Osteocyte (in vitro differentiated cells): ENCODE measurements at places on chromosomes 13 and 19. TPM values are rescaled to one million over a fixed set of nuclear protein-coding genes. Genes with fewer than 3 reads are reported as not detected.

DNA sequence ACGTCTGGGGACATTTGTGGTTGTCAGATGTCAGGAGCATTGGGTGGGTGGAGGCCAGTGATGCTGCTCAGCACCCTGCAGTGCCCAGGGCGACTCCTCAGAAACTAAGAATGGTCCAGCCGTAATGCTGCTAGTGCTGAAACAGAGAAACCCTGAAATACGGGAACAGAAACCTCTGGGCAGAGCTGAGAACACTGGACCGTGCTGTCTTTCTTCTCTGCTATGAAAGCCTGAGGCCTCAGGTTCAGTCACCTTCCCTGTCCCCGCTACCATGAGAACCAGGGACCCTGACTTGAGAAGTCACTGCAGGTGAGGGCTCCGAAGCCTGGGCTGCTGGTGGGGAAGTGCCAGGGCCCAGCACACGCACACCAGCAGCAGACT is 13.4 kb downstream of the CAPS start:
- H3K36me3 ChIP-seq, result peaks cover 39% of the 10 kb centered on the region
- H3K4me1 ChIP-seq, result peaks cover 13% of the 10 kb centered on the region
- peak overlapping the region; percentile 82 for H3K27ac ChIP-seq
- DNase-seq, result no peak
- H3K4me3 ChIP-seq, result no peak overlapping the region
- no peaks in the 10 kb centered on the region for H3K27me3 ChIP-seq

DNA sequence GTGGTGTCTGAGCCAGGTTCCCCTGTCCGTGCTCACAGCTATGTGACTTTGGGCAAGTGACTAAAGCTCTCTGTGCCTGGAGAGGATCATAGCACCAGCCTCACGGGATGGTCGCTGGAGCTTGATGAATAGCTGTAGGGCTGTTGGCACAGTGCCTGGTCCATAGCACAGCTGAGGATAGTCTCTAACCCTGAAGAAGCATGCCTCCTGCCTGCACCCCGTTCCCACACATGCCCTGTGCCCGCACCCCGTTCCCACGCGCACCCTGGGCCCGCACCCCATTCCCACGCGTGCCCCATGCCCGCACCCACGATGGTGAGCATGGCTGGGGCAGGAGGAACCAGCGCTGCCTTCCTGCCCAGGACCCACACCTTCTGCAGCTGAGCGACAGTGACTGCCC is 63.7 kb upstream of the F7 start:
- peaks cover 24% of the 10 kb centered on the region for H3K27me3 ChIP-seq
- no peak for DNase-seq
- H3K36me3 ChIP-seq, result peaks cover 4% of the 10 kb centered on the region

- peaks cover 22% of the 10 kb centered on the region for H3K27me3 ChIP-seq
- no peak for DNase-seq
- no peaks in the 10 kb centered on the region for H3K36me3 ChIP-seq
- peaks cover 37% of the 10 kb centered on the region for H3K4me1 ChIP-seq
These were observed 1.1 kb downstream of the DLEU7 start for GRCh38 chr13:50842251-50842989.

- H3K4me3 ChIP-seq, result no peak overlapping the region
- no peaks in the 10 kb centered on the region for H3K36me3 ChIP-seq
- H3K4me1 ChIP-seq, result no peaks in the 10 kb centered on the region
- peaks cover 13% of the 10 kb centered on the region for H3K27me3 ChIP-seq
These were observed 117.7 kb upstream of the GJB6 start for GRCh38 chr13:20349564-20350381.

- peaks cover 3% of the 10 kb centered on the region for H3K4me1 ChIP-seq
- H3K27ac ChIP-seq, result no peak overlapping the region
- DNase-seq, result no peak
- peaks cover 4% of the 10 kb centered on the region for H3K27me3 ChIP-seq
These were observed 18.0 kb downstream of the FAM124A start for GRCh38 chr13:51240178-51240577.

GRCh38 chr13:23571431-23571830 is 1.2 kb downstream of the TNFRSF19 start:
- no peaks in the 10 kb centered on the region for H3K36me3 ChIP-seq
- peaks cover 10% of the 10 kb centered on the region for H3K4me1 ChIP-seq
- no peak overlapping the region for H3K27ac ChIP-seq
- no peak overlapping the region for H3K4me3 ChIP-seq
- DNase-seq, result no peak
- H3K27me3 ChIP-seq, result peaks cover 48% of the 10 kb centered on the region

- H3K27ac ChIP-seq, result no peak overlapping the region
- H3K4me3 ChIP-seq, result no peak overlapping the region
- no peaks in the 10 kb centered on the region for H3K27me3 ChIP-seq
- no peaks in the 10 kb centered on the region for H3K4me1 ChIP-seq
These were observed 53.5 kb upstream of the PCDH9 start for GRCh38 chr13:67283637-67284036.

GRCh38 chr13:102784483-102784882 is 10.9 kb upstream of the TEX30 start:
- DNase-seq, result no peak
- no peaks in the 10 kb centered on the region for H3K27me3 ChIP-seq
- no peak overlapping the region for H3K4me3 ChIP-seq
- no peaks in the 10 kb centered on the region for H3K4me1 ChIP-seq
- no peak overlapping the region for H3K27ac ChIP-seq
- H3K36me3 ChIP-seq, result peaks cover 27% of the 10 kb centered on the region

The LILRA2 gene
- not detected in 2 replicates for total RNA-seq

The URAD gene
- not detected in 2 replicates for total RNA-seq

The TRPC4 gene
- total RNA-seq, result 6.3 and 6.8 TPM in 2 replicates

The KLF2 gene
- 41.4 and 55.5 TPM in 2 replicates for total RNA-seq
